Stimulated activated CD4-positive, alpha-beta T cell treated with anti-CD3 and anti-CD28 coated beads, Interleukin-15, amount 100 ng/mL, for 1 hour (primary cell): ENCODE measurements at places on chromosomes 16 and 17.

GRCh38 chr16:70294385-70295025 lies 4.5 kb upstream of the DDX19B start:
- DNase-seq: no peak

DNA sequence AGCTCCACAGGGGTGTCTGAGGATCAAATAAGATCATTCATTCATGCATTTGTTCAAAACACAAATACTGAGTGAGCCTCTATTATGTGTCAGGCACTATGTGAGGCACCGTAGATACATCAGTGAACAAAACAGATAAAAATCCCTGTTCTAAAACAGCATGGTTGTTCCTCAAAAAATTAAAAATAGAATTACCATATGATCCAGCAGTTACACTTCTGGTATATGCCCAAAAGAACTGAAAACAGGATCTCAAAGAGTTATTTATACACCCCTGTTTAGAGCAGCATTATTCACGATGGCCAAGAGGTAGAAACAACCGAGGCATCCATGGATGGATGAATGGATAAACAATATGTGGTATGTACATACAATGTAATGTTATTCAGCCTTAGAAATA lies 15.4 kb downstream of the PIPOX start:
- no peak for DNase-seq

DNA sequence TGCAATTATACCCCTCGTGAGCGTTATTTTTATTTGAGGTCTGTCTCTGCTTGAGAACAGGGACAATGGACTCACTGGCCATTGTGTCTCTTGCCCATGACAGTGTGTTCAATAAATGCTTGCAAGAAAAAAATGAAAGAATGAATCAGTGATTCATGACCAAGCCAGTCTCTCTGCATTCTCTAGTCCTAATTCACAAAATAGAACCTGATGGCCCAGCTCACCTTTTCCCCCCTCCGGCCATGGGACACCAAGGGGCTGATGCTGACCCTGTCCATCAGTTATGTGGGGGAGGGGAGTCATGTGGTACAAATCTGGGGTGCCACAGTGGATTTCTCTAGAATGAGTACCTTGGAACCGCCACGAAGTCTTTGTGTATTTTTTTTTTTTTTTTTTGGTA lies 38.2 kb downstream of the CCDC42 start:
- no peak for DNase-seq

- DNase-seq: no peak
Observed at GRCh38 chr16:10668322-10669045, 26.2 kb downstream of the TEKT5 start.

GRCh38 chr17:37568350-37569053 lies 40.7 kb downstream of the SYNRG start:
- no peak for DNase-seq

DNA sequence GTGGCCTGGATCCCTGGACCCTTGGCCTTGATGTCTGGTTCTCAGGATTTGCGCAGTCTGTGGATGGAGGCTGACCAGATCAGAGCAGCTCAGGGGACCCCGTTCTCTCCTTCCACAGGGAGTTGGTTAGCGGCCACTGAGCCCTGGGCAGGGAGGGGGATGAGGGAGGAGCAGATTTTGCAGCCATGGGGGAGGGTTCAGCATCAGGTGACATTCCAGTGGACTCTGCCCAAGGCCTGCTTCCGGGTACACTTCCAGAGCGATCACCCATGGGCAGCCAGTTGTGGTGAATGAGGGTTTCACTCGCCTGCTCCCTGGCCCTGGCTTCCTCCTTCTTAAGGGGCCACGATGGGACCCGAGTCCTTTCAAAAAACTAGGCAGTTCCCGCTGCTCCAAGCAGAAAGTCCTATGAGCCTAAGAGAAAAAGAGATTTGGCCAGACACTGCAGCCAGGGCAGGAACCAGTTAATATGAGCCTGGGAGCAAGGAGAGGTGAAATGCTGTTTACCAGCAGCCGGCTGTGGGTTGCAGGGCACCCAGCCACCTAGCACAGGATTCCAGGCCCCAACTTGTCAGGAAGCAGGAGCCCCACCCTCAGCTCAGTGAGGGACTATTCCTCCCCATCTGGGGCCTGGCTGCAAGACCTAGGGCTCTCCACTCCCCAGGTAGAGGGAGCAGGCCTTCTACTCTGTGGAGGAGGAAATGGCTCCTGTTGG lies 4.7 kb upstream of the GPRC5C start:
- DNase-seq: no peak

GRCh38 chr16:57807252-57807967 lies 5.1 kb upstream of the KIFC3 start:
- no peak for DNase-seq

- no peak for DNase-seq
Observed at GRCh38 chr17:12389421-12389820, 276.3 kb upstream of the MYOCD start.

DNA sequence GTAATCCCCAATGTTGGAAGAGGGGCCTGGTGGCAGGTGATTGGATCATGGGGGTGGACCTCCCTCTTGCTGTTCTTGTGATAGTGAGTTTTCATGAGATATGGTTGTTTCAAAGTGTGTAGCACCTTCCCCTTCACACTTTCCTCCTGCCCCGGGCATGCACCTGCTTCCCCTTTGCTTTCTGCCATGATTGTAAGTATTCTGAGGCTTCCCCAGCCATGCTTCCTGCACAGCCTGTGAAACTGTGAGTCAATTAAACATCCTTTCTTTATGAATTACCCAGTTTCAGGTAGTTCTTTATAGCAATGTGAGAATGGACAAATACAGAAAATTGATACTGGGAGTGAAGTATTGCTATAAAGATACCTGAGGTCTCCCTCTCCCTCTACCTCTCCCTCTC lies 29.4 kb downstream of the RNF112 start:
- DNase-seq: no peak

DNA sequence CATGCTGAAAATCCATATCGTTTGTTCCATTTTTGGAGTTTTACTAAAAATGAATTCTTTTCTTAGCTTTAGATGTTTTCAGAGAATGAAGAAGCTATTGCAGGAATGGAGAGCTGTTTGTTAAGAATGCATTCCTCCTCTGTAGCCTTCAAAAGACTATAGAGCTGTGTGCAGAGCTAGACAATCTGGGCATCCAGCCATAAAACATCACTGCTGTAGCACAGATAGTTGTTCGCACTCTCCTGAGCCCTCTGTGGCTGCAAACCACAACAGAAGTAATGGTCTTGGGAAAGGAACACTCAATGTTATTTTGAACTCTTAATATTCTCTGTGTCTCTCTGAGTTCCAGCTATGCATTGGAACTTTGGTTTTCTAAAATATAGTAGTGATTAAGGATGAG lies 4.9 kb downstream of the TNRC6C start:
- DNase-seq: no peak

- DNase-seq: no peak
Observed at GRCh38 chr17:30398328-30399041, 19.8 kb downstream of the CPD start.
